Omental fat pad (tissue), 4 donors: ENCODE measurements at places on chromosomes 2 and 18.

- no peak for DNase-seq
Measured at GRCh38 chr2:33488178-33488690, 11.8 kb downstream of the RASGRP3 start.

DNA sequence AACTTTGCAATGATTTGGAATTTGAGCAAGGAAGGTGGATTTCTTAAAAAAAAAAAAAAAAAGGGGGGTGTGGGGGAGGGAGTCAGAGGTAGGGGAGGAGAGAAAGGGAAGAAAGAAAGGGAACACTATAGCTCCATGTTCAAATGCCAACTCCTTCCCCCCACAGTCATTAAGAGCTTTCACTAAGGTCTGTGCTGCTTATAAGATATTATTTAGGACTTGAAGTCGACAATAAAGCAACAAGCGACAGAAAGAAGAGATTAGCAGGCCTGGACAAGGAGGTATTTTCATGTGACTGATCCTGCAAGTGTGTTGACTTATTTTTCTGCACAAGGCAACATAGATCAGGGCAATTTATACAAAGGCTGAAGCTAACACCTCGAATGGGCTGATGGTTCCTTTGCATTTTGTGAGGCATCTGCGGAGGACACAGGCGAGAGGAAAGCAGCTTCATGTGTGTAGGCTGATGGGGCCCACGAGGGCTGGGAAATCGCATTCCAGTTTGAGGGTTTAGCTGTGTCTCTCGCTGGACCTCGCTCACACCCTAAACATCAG lies 382.0 kb downstream of the SOX11 start:
- DNase-seq = no peak

- DNase-seq = no peak
Measured at GRCh38 chr2:7096726-7097352, 179.6 kb downstream of the RNF144A start.

DNA sequence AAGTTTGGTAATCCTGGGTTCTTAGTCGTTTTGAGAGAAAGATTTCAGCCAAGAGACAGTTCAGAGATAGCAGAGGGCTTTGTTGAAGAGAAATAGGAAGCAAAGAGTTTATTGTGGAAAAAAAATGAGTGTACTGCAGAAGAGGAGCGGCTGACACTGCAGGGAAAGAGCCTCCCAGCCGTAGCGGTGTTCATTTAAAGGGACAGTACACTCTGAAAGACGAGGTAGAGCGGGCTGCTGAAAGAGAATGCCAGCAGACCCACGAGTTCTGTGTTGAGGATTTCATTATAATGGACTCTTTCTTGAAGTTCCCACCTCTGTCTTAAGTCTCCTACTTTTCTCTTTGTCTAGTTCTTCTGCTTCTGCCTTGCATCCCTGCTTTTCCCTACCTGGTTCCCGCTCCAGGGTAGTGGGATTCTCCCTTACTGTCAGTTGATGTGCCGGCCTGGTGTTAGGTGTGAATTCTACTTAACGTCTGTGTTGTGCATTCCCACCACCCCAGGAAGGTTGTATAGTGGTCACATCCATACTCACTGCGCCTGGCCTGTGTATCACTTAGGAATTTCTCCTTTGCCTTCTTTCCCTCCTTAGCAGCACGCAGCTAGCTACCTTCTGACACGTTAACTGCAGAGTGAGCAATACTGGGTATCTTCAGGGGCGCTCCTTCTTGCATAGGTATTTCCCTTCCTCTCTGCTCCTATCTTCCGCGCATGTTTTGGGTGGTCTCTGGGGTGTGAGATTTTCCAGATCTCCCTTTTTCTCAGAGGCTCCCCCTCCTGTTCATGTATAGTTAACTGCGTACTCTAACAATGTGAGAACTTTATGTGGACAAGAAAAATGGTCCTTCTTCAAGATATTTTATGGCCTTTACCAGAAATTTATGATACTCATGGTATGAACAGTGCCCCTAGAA lies 164.5 kb downstream of the PTH2R start:
- no peak for DNase-seq

- DNase-seq = no peak
Measured at GRCh38 chr2:98637401-98638147, 29.2 kb downstream of the UNC50 start.

DNA sequence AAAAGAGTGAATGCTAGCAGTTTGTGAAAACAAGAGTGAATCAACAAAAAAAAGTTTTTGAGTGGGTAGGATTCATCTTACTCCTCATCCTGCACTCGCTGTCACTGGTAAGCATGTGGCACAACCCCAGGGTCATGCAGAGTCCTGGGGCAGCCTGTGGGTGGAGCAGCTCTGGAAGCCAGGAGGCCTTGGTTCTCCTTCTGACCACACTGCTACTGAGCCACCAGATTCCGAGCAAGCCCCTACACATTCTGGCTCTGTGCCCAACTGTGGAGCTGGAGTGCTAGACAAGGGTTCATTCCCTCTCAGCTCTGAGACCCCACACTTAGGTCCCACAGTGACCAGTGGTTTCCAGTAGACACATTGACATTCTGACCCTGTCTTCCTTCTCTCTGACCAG lies 670.6 kb downstream of the BCL11A start:
- DNase-seq = no peak

- no peak for DNase-seq
Measured at GRCh38 chr2:168340931-168341330, 93.5 kb upstream of the STK39 start.

DNA sequence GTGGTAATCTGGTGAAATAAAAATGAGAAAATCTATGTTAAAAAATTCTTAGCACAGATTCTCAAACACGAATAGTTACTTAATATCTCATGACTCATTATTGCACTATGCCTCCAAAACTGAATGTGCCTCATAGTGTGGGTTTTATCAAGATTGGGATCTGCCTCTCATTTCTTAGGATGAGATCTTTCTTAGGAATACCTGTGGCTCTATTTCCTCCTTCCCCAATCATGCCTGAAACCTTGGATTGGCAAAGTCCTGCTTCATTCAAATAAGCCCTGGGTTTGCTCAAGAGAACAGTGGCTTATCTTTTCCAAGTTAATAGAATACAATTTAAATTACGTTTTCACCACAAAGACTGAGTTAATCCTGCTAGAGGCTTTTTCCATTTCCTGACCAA lies 100.3 kb downstream of the DPP10 start:
- no peak for DNase-seq

DNA sequence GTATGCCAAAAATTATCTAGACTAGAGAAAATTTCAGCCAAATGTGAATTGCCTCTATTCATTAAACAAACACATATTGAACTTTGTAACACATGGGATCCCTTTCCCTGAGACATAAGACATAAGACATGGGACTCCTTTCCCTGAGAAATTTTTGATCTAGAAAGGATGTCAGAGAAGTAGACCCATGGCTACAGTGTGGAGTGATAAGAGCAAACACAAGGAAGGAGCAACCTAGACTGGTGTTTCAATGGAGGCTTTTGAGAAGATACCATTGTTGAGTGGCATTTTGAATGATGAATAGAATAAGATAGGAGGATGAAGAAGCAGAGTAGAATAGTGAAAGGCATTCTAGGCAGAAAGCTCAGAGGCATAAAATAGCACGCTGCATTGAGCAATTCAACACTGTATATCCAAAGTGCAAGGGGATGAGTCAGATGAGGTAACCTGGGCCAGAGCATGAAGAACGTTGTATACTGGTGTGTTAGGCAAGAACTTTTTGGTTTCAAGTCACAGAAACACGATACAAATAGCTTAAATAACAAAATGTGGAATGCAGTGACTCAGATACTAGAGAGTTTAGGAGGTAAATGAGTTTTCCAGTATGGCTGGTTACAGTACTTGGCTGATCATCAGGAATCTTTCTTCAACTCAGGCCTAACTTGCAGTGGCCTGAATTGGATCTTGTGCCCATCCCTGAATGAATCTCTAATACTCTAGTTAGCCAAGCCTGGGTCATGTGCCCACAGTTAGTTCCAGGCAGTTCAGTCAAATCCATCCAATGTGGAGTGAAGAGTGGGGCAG lies 129.8 kb upstream of the TANK start:
- DNase-seq = no peak

DNA sequence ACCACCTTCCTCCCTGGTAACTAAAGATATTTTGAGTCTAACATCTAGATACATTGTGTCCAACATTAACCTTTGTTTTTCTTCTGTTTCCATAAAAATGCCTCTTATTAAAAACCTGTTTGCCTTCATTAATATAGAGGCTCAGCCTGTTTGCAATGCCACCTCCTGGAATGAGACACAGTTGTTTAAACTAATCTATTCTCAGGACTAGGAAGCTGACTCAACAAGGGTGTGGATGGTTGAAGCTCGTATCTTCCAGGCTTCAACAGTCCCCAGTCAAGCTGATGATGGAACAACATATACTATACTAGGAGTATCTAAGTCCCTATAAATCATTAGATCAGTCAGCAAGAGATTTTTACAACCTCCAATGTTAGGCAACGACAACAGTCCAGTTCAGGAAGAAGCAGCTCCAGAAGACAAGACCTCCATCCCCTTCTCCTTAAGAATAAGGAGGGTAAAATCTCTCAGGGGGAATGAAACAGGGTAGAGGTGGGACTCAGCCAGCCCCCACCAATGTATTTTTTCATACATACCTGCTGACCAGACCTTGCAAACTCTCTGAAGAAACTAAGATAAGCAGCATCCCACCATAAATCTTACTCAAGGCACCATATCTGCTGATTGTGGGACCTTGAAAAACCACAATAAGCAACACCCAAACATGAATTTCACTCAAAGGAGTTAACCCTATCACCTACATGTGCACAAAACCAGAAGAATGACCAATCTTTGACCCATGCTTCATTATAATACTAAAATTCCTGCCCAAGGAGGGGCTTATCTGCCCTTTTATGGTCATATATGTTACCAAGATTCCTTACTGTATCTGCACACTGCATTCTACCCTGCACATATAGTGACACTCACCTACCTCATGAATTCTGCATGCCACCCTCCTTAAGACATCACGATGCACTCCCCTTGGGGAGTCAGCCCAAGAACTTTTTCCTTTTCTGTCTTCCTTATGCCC lies 21.4 kb downstream of the ZNF24 start:
- DNase-seq = no peak

- no peak for DNase-seq
Measured at GRCh38 chr2:236720974-236721540, 151.4 kb downstream of the ACKR3 start.

GRCh38 chr2:21916934-21917522 lies 793.3 kb downstream of the TDRD15 start:
- no peak for DNase-seq

DNA sequence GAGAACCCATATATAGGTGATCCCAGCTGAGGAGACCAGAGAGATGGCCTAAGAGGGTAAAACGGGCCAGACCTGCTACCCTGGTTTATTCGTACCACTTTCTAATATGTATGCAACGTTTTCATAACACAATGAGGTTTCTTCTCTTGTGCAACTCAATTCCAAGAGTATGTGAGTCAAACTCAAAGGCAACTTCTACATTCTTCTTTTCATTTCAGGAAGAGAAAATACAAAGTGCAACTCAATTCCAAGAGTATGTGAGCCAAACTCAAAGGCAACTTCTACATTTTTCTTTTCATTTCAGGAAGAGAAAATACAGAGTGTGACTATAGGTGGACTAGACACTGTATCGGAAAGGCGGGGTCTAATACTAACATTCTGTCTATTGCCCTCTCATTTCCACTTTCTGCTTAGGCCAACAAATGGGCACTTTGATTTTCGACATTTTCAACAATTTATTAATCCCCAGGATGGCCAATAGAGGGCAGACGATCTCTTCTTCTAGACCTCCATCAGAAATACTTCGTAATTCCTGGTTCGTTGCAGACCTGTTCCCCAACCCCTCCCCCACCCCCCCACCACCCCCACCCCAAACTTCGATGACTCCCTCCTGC lies 3.7 kb upstream of the CRIM1 start:
- DNase-seq = no peak
